DMS79 treated with DMSO at 0.1 percent for 48 hours (cell line): ENCODE measurements at places on chromosomes 11 and 22.
A peak's percentile ranks its signal among the peaks of the same experiment; 100 is the strongest.

GRCh38 chr22:29695129-29695926 lies 24.5 kb upstream of the CABP7 start:
- peak; percentile 63 for DNase-seq

GRCh38 chr11:92892802-92893684 lies 76.4 kb upstream of the MTNR1B start:
- DNase-seq, result peak; percentile 61

GRCh38 chr11:78869293-78869692 lies 294.6 kb upstream of the NARS2 start:
- DNase-seq, result no peak

DNA sequence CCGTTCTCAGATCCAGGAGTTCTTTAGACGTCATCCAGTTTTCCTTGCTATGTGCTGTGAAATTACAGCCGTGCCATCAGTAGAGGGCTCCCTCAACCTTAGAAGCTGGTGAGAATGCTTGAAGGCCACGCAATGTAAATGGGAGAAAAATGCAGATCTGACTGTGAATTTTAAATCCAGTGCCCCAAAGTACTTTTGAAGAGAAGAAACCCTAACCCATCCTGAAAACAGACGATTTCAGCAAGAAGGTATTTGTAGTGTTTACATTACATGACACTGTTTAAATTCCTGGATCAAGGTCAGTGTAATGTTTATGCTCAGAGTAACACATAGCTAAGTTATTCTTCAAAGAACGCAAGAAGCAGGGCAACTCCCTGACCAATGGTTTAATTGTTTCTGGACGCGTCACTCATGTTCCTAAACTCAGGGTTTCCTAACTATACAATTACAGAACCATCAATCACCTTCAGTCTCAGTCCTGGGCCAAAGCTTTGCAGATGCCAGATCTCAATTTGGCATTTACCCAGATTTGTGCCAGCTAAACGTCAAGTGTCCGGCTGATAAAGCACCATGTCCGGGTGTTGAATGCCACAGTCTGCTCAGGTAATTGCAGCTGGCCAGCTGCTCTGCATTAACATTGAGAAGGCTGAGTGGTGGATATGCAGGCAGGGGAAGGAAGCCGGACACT lies 38.2 kb downstream of the ADAMTS8 start:
- DNase-seq, result peak; percentile 32

DNA sequence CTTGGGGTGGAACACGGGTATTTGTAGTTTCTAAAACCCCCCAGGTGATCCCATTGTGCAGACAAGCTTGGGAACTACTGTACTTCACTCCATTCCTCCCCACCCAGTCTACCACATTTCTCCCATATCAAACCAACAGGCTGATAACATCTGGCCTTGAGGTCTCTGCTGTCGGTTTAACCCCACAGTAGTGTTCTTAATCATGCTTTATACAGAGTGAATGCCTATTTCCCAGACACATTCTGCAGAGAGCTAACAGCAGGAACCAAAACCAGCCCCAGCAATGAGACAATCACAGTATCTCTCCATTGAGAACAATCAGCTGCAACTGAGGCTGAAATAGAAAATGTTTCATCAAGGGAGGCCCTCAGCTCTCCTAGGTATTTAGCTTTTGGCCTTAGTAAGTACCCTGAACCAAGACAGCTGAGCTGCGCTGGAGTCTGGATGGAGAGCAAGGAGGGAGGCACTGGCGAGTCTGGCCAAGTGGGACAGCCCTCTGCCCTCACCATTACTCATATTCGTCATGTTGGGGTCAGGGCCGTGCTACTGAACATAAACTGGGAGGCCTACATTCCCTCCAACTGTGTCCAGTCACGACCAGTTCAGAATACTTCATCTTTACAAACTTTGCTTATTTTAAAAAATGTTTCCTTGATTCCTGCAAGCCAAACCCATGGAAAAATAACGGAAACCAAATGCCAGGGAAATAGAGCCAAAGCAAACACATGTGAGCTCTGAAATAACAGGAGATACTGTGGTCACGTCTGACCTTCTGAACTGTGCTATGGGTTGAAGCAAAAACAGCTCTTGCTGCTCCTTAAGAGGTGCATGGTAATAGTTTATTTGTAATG lies 81.0 kb downstream of the CCDC34 start:
- DNase-seq, result no peak

DNA sequence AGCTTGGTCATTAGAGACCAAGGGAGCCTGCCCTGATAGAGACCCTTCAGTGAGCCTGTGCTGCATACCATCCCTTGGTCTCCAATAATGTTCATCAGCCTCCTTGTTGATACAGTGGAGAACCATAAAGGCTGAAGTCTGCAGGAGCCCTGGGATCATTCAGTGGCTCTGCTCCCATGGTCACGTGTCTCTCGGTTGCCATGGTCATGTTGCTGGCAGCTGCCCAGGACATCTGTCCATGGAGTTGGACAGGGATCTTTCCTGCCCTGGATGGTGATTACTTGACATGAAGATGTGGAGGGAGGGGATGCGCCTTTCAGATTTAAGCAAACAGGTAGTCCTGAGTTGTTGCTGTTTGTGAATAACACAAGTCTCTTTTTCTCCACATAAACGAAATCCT lies 38.2 kb downstream of the CYB5R2 start:
- no peak for DNase-seq

DNA sequence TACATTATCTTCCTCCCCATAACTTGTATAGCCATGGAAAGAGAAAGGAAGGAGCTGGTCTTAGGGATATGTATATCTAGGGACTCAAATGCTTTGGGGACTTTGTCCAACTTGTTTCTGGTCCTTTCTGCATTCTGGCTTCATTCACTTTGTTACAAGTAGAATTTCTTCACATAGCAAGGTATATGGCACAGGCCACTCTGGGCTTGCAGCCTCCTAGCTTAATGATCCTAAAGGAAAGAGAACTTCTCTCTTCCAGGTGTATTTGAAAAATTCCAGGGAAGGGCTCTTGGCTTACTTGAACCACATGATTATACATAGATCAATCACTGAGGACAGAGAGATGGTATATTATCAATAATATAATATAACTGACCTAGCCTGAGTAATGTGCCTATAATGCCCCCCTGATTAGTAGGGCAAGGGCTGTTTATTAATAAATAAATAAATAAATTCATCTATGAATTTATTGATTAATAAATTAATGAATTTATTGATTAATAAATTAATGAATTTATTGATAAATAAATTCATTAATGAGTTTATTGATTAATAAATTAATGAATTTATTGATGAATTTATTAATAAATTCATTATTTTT lies 48.2 kb upstream of the CEP295 start:
- DNase-seq, result no peak
